ENCODE measurements at places on chromosomes 7 and 10.

DNA sequence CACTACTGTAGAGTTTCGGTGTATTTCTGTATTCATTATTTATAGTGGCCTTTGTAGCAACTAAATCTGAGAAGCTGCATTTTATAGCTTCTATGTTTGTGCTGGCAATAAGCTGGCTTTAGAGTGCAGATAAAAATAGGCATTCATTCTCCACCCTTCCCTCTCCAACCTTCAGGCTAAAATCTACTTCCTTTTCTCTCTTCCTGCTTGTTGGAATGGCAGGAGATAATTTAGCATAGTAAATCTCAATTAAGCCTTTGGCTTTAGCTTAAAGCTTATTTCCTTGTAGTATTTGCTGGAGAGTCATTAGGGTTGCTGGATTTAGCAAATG is 58.5 kb downstream of the CPVL start:
- no peak for DNase-seq

GRCh38 chr10:82308641-82309040 is 433.6 kb downstream of the NRG3 start:
- no peak for DNase-seq

DNA sequence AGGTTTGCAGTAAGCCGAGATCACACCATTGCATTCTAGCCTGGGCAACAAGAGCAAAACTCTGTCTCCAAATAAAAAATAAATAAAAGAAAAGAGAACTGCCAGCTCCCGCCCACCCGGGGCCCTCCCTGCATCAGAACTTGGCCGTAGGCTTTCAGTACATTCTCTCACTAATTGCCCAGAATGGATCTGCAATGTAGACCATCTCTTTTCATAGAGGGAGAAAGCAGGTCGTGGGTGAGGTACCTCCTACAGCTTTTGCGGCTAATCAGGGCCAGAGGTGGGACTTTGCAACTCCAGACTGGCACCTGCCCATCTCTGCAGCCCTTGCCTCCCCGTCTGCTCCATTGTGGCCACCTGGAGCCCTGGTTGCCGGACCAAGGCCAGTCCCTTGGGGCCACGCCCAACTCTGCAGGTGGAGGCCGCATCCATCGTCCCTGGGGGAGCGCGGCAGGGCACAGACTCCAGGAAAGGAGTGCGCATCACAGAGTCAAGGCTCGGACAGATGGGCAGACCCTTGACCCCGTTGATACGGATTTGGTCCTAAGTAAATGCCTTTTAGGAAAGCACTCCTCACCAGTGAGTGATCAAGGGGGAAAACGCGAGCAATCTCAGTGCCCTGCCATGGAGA is 179.1 kb upstream of the SH2B2 start:
- no peak for DNase-seq

- DNase-seq = no peak
These were observed 758.0 kb upstream of the LRRTM3 start for GRCh38 chr10:66167816-66168215.

GRCh38 chr10:93745408-93746065 is 12.2 kb upstream of the LGI1 start:
- DNase-seq = no peak

DNA sequence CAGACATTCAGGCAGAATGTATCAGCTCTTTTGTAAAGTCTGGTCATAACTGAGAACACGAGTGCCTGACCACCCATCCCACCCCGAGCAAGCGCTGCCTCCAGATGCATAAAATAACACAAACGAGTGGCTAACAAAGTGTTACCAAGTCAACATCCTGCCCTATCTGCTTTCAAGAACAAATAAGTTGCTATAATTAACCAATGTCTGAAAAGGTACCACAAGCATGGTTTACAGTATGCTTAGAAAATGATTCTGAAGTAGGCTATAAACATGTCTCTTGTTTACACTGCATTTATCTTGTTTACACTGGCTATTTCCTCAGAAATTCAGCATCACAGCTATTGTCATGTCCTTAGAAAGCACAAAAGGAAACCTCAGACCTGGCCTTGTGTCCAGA is 49.5 kb downstream of the PIK3AP1 start:
- DNase-seq = no peak

GRCh38 chr7:22791204-22792158 is 31.2 kb downstream of the TOMM7 start:
- no peak for DNase-seq

DNA sequence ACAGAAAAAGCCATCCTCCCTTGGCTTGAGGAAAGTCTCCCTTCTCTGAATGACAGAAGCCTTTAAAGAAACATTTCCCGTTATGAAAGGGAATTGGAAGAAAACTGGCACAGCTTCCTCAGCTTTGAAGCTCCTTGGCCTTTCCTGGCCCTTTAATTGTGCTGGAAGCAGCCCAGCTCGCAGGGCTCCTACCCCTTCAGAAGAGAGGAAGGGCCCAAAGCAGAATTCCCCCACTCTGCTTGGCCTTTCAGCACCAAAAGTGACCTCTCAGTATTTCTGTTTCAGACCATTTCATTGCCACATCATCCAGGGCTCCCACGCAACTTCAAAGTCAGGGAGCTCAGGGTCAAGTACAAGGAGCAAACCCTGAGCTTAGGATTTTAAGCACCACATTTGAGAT is 4.2 kb downstream of the AFAP1L2 start:
- no peak for DNase-seq

GRCh38 chr7:12865593-12865992 is 178.2 kb downstream of the ARL4A start:
- no peak for DNase-seq

Measured in activated CD8-positive, alpha-beta memory T cell treated with anti-CD3 and anti-CD28 coated beads for 48 hours (primary cell).